CD4-positive, alpha-beta T cell treated with Interleukin-12 subunit alpha and Interleukin-12 subunit beta, for 1 hour (primary cell): ENCODE measurements at places on chromosomes 7 and 10.

GRCh38 chr7:42662862-42663261 lies 249.0 kb downstream of the C7orf25 start:
- no peak for DNase-seq

- DNase-seq = no peak
These were observed 213.7 kb downstream of the HTR7 start for GRCh38 chr10:90644165-90644564.

GRCh38 chr7:104530251-104530650 lies 201.8 kb downstream of the LHFPL3 start:
- DNase-seq = no peak

GRCh38 chr7:23654508-23654907 lies 25.5 kb upstream of the FAM221A start:
- DNase-seq = peak; percentile 2

- DNase-seq = no peak
These were observed 423.6 kb downstream of the DGKB start for GRCh38 chr7:14478834-14479510.

DNA sequence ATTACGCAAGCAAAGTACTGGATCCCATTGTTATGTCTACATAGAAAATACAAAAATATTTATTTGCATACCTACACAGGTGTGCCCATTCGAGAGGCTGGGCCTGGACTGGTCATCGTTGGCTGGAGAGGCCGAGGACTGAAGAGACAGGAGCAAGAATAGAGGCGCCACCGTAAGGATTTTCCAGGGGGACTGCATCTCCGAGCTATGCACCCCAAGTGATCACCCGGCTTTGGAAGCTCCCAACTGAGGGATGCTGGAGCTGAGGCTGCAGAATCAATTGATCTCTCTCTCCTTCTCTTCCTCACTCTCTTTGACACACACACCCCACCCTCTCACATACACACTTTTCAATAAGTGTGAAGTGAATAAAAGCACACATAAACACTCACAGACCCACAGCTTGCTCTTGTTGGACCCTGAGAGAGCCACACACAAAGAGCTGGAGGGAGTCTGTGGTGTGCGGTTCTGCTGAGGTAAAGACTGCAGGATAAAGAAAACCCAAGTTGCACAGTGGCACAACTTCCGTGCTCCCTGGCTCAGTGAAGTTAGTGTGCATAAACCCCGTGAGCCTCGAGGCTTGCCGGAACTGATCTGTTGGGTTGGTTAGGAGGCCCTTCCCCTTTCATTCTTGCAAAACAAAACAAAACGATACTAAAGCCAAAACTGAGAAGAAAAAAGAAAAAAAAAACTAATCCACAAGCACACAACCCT lies at the start of gene AOAH:
Gene AOAH, minus strand, starts transcription at position 544 of the 714 bp plus-strand sequence. Its CDS starts 346 bp downstream, at position 198.
- peak; percentile 81 for DNase-seq

- DNase-seq = no peak
These were observed 280.9 kb upstream of the AKR1E2 start for GRCh38 chr10:4545062-4545461.

- no peak for DNase-seq
These were observed 145.0 kb downstream of the ADAM12 start for GRCh38 chr10:126243306-126243705.

GRCh38 chr10:35103882-35104281 lies 13.7 kb upstream of the CUL2 start:
- no peak for DNase-seq

- DNase-seq = no peak
These were observed 147.0 kb downstream of the NRP1 start for GRCh38 chr10:33187427-33187999.

- DNase-seq = no peak
These were observed 133.6 kb upstream of the NPVF start for GRCh38 chr7:25361863-25362262.
